ENCODE measurements at places on chromosomes 11 and 22.

- DNase-seq: no peak
These were observed 12.3 kb downstream of the TCF20 start for GRCh38 chr22:42258126-42258525.

DNA sequence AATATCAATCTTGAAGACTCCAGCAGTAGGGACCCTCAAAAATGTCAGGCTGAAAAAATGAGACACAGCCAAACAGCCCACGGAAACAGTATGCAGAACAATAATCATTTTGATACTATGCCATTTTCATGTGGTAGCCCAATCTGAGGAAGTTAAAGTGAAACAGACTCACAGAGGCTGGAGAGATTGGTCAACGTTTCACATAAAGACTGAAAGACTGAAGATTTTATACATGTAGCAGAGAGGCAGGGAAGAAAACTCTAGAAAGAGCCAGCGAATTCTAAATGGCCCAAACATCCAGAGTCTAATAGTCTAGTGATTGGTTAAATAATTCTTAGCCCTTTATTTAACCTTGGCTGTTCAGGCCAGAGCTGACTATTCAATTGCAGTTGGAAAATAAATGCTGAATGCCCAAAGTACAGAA is 49.4 kb downstream of the MAML2 start:
- no peak for DNase-seq

DNA sequence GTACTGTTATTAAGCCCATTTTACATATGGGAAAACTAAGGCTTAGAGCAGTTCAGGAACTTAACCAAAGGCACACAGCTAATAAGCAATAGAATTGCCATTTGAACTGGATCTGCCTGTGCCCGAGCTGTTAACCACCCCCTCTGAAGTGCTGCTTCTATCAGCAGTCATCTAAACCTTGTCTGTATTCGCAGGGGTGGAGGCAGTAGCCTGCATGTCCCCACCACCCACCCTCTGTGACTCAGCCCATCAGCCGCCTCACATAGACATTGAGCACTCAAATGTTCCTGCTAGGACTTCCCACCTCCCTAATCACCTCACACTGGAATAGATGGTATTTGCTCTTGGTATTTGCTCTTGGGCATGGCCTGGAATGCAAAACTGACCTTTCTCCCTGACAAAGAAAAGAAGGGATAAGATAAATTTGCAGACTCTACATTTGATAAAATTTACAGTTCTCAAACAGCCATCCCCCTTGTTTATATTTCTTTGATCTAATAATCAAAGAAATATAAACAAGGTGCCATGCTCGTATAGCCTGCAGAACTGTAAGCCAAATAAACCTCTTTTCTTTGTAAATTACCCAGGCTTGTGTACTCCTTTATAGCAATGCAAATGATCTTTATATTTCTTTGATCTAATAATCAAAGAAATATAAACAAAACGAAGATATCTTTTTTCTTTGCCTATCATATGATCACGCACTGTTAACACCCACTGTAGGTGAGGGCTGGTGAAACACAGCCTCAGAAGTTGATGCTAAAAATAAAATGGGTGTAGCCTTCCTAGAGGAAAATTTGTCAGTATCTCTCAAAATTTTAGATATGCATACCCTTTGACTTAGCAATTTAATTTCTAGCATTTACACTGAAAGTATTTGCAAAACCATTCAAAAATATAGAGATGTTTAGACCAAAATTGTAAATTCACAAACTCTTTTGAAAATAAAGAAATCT is 15.9 kb downstream of the DKK3 start:
- DNase-seq: no peak

- DNase-seq: no peak
These were observed 4.8 kb downstream of the RPS3 start for GRCh38 chr11:75403983-75404658.

DNA sequence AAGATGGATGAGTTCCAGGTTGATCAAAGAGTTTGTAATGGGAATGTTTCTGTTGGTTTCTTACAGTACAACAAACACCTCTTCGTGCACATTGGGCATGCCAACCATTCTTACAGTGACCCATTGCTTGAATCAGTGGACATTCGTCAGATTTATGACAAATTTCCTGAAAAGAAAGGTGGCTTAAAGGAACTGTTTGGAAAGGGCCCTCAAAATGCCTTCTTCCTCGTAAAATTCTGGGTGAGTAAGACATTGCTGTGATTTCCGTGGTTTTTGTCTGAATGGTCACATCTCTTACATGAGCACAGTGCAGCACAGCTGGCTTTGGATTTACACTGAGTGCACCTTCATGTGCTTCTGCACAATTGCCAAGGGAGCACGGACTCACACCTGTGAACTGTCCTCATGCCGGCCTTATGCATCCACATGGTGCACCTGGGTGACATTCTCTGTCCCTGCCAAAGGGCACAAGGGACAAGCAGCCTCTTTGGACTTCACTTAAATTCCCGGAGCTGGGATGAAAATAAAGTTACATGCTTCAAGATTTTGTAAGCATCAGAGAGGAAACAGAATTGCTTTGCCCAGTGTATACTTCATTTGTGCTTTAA is 107.1 kb upstream of the RASSF10 start:
- DNase-seq: no peak

GRCh38 chr11:66322732-66323427 is 6.0 kb upstream of the CD248 start:
- no peak for DNase-seq

GRCh38 chr22:20017622-20017958 is 967 bp upstream of the ARVCF start:
- no peak for DNase-seq

DNA sequence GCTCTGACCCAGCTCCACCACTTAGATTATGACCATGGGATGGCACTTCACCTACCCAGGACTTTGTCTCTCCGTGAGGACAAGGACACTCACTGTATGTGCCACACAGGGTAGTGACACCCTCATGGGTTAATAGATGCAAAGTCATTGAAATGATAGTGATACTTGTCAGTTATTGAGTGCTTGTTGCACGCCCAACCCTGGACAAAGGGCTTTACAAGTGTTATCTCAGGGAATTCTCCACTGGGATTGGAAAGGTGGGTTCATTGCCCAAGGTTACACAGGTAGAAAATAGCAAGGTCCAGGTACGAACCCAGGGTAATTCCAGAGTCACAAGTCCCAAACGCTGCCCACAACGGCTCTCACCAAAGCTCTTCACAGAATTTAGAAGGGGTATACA is 158.2 kb downstream of the TRIM29 start:
- DNase-seq: no peak

DNA sequence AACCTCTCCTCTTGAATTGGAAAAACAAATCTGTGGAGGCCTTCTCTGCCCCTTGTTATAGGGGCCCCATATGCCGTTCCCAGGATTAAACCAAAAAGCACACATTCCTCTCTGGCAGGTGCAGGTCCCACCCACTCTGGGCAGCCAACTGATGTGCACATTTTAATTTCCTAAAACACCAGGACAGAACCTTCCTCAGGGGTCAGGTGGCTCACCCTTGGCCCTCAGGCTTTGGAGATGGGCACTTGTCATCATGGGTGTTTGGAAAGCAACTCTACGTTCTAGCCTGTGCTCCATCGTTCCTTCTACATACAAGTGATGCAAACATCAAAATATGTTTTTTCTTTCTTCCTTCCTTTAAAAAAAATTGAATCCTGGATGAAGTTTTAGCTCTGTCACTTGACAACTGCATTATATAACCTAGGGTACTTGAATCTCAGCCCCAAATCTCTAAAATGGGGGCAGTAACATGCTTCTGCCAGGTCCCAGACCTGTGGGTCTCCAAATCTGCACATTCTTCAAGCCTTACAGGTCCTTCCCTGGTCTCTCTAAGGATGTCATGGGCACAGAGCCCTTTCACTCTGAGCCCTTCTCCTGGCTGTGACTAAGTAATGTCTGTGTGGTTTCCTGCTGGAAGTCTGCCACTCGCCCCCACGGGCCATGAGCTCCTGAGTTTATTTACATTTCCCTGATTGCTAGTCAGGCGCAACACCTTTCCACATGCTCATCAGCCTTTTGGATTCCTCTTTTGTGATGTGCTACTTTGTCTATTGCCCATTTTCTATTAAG is 43.8 kb downstream of the KCNQ1OT1 start:
- no peak for DNase-seq

- DNase-seq: no peak
These were observed 5.4 kb downstream of the SEC14L2 start for GRCh38 chr22:30402028-30402765.

DNA sequence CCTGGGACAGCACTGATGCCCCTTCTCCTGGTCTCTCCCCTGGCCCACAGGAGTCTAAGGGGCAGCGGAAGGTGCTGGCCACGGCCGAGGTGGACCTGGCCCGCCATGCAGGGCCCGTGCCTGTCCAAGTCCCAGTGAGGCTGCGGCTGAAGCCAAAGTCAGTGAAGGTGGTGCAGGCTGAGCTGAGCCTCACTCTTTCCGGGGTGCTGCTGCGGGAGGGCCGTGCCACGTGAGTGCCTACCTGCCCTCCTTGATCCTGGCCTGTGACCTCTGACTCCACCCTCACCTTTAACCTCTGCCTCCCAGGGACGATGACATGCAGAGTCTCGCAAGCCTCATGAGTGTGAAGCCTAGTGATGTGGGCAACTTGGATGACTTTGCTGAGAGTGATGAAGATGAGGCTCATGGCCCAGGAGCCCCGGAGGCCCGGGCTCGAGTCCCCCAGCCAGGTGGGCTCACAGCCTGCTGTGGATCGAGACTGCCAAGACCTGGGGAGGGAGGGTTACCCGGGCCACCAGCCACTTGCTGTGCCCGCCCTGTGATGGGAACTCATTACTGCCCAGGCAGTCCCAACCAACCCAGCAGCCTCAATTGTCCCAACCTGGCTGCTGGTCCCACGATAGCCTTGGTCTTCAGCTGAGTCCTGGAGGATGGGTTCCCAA is 4.3 kb downstream of the EHBP1L1 start:
- DNase-seq: no peak

GRCh38 chr11:111604392-111605009 is 2.3 kb downstream of the SIK2 start:
- no peak for DNase-seq

DNA sequence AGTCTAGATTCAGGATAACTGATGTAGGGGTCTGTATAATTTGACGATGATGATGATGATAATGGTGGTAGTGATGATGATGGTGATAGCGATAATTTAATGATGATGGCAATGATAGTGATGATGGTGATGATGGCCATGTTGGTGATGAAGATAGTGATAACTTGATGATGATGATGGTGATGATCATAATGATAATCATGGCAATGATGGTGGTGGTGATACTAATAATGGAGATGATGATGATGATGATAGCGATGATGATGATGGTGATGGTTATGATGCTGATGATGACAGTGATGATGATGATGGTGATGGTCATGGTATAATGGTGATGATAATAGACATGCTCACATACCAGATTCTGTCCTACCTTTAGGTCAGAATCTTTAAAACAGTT is 66.2 kb upstream of the SEZ6L start:
- DNase-seq: no peak

DNA sequence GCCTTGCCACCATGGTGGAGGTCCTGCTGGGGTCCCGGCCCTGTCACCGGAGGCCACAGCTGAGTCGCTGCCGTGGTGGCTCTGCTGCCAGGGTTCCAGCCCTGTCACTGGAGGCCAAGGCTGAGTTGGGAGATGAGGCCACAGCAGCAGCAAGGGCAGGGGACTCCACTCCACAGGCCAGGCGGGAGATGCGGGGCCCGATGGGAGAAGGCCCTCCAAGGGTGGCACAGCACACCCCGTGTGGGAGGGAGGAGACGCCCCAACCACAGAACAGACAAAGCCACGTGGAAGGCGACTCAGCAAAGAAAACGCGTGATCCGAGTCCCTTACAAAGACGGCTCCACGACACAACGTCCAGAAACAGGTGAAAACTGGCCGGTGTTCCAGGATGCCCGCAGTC is 159.3 kb downstream of the BRD1 start:
- DNase-seq: no peak

DNA sequence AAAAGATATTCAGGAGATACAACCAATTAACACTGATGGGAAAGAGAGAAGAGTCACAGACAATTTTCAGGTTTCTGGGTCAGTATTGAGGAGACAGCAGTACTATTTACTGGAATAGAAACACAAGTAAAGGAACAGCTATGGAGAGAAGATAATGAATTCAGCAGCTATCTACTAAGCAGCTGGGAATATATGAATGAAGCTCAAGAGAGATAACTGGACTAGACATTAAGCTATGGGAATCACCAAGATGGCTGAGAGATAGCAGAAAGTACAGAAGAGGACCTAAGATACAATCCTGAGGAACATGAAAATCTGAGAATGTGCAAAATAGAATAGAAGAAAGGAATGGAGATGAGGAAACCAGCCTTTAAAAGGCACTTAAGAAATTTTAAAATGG is 15.9 kb downstream of the ALG9 start:
- DNase-seq: no peak

GRCh38 chr22:45482169-45482568 is 20.5 kb upstream of the FBLN1 start:
- no peak for DNase-seq

DNA sequence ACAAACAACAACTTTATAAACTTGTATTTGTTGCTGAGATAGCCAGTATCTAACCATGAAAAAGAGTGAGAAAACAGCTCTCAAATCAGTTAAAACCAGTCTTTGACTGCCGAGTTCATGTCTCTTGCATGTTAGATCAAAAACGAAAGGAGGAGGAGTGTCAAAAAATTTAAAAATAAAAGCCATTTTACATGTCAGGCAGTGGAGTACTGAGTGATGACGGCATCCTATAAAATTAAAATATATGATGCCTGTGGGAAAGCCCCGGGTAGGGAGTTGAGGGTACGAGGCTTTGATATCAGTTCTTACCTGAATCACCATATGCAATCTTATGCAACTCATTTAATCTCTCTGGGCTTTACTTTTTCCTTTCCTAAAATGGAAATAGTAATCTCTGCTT is 117.3 kb downstream of the ETS1 start:
- no peak for DNase-seq

DNA sequence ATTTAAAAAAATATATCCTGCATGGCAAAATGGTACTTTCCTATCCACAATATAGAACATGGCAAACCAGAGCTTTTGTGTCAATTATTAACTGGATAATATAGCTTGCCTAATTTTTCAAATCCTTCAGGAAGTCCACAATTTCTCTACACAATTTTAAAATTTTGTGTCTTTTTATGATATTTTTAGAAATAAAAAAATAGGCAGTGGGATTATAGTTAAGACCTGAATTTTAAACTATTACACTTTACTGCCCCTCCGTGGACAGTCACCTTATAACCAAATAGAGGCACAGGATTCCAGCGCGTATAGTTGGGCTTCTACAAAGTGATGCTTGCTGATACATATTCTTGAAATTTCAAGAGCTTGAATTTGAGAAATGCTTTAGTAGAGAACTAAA is 2.1 kb upstream of the DMC1 start:
- no peak for DNase-seq

DNA sequence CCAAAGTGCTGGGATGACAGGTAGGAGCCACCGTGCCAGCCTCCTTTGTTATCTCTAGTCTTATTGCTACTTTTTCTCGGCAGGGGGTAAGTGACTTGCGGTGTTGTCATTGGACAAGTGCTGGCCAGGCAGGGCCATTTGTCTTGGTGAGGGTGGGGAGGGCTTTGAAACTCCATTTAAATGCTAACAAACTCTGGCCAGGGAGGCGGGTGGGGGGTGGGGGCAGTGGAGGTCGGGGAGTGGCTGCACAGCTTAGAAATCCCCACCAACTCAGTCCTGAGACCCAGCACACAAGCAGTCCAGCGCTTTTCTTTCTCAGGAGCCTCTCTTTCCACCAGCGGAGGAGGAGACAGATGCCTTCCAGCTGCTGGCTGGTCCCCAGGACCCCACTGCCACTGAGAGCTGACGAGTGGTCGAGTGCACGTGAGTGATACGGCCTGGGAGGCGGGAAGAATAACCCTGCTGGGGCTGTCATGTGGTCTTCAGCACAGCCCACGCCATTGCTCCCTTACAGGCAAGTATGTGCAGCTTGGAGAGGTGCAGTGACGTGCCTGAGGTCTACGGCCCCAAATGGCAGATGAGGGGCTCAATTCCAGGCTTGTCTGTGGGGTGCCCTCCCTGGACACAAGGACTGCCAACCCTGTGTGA is 24.2 kb upstream of the OSBPL5 start:
- DNase-seq: no peak

Measured in AG04449 (cell line).